ENCODE measurements at places on chromosomes 7 and 10.

DNA sequence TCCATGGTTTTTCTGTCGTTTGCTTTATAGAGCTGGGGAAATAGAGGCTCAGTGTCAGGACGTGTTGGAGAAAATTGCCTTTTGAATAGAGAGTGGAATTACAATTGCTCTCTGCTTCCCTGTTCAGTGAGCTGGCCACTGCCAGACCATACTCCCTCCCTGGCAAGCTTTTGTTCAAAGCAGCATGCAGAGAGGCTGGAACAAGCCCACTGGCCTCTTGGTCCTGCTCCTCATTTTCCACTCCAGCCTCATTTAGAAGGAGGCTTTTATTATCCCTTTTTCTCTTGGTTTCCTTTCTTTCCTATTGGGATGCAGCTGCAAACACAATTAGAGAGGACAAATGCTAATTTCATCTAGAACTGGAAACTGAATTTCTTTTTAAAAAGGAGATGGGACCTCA is 302.2 kb upstream of the PODXL start:
- no peak for DNase-seq

DNA sequence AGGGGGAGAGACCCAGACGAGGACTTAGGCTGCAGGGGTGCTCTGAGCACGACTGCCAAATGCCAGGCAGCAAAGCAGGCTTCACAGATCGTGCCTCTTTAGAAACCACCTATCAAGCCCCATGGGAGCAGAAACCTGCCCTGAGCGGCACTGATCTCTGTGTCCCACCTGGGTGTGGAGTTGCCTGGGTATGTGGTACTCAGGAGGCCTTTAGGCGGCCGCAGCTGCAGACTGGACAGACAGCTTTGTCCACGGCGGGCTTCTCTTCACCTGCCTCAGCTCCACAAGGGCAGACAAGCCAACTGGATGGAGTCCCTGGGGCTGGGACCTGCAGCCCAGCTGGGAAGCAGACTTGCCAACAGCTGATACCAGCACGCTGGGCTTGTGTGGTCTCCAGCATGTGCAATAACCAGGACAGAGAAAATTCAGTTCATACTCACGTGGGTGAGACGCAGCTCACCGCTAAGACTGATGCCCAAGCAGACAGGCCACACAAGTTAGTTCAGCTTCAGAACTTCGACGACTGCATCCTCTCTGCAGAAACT is 163.2 kb downstream of the EBF3 start:
- DNase-seq, result no peak

GRCh38 chr10:11303361-11304170 is 285.9 kb downstream of the CELF2 start:
- no peak for DNase-seq

GRCh38 chr7:17029150-17029549 is 147.4 kb upstream of the AGR3 start:
- DNase-seq, result no peak

- no peak for DNase-seq
These were observed 3.1 kb upstream of the ZNF117 start for GRCh38 chr7:64993901-64994300.

DNA sequence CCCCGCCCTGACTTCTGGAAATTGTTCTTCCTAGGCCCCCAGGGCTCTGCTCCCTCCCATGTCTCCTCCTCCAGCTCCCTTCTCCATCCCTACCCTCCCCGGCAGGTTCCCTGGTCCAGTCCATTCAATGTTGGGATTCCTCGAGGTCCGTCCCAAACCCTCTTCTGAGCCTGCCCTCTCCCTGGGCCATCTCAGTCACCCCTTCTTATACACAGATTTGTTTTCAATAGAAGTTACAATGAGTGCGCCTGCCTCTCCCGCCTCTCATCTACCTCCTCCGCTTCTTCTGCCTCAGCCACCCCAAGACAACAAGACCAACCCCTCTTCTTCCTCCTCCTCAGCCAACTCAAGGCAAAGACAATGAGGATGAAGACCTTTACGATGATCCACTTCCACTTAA is 67.9 kb downstream of the OAT start:
- no peak for DNase-seq

GRCh38 chr10:49109669-49110340 is 5.5 kb downstream of the VSTM4 start:
- DNase-seq, result no peak

DNA sequence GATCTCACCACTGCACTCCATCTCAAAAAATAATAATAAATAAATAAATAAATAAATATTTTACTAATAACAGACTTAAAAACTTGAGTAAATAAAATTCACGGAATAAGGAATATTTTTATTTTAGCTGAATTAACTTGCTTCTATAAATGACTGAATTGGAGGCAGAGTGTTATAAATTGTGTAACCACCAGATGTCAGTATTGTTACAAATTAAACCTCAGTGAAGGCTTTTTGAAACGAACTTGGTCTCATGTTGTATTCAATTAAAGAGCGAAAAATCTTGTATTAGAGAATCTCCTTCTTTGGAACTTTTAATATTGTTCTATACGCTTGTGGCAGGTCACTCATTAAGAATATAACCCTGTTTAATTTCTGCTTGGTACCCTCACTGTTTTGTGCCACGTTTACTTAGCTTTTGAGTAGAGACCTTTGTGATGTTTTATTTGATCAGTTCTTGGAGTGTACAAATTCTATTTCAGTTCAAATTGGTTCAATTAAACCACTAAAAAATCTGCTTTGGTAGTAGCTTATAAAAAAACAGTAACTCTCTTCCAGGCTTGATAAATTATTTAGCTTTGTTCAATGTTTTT is 45.6 kb upstream of the SCIN start:
- DNase-seq, result no peak

DNA sequence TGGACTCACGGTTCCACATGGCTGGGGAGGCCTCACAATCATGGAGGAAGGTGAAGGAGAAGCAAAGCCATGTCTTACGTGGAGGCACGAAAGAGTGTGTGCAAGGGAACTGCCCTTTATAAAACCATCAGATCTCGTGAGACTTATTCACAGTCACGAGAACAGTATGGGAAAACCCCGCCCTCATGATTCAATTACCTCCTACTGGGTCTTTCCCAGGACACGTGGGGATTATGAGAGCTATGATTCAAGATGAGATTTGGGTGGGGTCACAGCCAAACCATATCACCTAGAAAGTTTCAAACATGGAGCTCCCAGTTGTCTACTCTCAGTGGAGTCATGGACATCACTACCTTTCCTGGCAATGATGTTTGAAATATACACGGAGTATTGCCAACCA is 49.6 kb downstream of the CYCS start:
- no peak for DNase-seq

- DNase-seq, result no peak
These were observed 108.1 kb downstream of the BMPER start for GRCh38 chr7:34013421-34013820.

GRCh38 chr10:12391206-12391605 is 41.9 kb downstream of the CAMK1D start:
- no peak for DNase-seq

DNA sequence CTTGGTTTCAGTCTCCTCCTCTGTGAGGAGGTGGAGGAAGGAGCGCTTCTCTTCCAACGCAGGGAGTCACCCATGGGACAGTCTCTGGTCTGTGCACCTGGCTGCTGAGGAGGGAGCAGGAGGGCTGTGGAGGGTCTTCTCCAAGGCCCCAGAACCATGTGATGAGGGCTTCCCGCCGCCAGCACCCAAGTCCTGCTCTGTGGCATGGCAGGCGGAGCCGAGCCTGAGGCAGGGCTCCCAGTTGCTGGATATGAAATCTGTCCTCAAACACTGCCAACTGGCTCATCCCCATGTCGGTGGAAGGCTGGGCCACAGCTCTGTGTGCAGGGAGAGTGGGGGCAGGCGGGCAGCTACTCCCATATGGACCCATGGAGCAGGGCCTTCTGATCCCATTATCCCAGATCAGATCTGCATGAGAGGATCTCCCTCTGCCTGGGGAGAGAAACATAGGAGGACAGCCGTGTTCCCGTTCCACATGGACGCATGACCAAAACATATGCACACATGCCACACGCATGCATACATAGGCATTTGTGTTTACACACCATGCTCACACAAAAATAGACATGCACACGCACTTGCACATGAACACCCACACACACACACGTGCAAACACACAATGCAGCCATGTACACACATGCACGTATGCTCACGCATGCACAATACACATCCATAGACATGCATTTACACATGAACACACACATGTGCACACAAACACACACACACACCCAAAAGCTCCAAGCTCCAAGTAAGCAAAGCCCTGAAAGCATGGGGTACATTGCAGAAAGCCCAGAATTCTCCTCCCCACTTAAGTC is 38.8 kb upstream of the EN2 start:
- DNase-seq, result no peak

- DNase-seq, result no peak
These were observed 120.1 kb downstream of the JAZF1 start for GRCh38 chr7:28060371-28060950.

DNA sequence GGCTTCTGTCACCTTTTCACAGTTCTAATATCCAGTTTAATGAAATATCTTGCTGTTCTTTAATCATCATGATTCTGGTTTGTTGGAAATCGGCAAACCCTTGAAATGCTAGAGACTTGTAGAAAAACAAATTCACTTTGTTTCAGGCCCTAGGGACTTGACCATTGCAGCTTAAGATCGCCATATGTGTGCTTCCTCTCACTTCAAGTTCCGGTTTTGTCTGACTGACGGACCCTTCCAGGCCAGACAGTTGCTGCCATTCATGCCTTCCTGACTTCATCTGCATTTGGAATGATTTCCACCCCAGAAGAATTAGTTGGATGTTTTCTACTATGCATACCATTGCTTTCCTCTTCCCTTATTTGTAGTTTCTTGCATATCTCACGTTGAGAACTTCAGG is 125.6 kb downstream of the CELF2 start:
- no peak for DNase-seq

DNA sequence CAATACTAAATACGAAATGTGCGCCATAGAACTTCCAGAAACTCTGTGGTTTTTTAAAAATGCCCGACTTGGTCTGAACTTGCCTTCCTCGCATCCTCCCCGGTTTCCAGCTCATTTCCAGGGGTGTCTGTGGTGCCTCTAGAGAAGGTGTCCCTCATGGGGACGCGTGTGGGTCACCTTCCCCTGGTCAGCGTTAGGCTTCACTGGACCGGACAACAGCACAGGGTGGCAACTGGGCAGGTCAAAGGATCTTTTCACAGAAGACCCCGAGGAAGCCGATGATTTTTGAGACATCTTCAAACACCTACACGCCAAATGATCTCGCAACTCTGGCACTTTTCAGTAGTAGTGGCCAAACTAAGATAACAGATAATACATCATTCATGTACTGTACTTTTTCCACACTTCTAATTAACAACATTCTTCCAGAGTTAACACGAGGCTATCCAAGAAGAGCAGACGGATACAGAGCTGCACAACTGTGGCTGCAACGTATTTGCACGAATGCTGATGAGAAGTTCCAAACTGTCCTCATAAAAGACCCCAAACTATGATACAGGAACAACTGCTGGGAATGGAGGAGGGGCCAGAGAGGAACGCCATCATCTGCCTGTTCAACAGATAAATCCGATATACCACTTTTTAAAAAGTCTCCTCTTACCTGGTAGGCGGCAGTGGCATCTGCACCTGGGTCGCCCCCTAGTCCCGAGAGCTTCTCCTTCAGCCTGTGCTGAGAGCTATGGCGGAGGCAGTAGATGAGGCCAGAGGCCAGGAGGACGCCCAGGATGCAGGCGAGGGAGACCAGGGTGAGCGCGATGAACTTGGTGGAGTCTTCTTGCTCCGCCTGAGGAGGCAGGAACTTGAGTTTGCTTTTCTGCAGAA is 345.5 kb downstream of the DNAJB6 start:
- no peak for DNase-seq

DNA sequence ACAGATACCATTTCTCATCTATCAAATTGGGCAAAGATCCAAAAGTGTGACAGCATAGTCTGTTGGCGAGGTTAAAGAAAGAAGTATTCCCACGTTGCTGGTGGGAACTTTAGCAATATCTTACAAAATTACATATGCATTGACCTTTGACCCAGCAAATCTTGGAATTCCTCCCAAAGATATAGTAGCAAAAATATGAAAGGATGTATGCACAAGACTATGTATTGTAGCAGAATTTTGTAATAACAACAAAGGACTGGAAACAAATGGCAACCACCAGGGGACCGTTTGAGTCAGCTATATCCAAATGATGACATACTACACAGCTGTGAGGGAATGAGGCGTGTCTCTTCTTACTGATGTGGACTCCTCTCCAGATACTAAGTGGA is 50.2 kb downstream of the KCNH2 start:
- DNase-seq, result no peak

DNA sequence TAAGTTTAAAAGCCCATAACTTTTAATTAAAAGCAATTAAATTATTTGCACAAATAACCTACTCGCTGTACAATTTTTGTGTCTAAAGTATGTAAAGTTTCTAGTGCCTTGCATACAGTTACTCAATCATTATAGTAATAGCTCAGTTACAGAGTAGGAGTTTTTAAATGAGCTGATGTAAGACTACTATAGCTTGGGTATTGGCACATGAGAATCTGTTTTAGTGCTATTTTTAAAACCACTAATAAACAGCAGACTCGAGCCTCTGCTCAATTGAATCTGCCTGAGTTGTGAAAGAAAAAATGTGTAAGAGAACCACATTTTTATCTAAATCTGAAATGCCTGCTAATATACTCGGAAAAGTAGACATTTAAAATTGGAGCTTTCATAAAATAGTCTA is 31.1 kb downstream of the CTNNA3 start:
- no peak for DNase-seq

DNA sequence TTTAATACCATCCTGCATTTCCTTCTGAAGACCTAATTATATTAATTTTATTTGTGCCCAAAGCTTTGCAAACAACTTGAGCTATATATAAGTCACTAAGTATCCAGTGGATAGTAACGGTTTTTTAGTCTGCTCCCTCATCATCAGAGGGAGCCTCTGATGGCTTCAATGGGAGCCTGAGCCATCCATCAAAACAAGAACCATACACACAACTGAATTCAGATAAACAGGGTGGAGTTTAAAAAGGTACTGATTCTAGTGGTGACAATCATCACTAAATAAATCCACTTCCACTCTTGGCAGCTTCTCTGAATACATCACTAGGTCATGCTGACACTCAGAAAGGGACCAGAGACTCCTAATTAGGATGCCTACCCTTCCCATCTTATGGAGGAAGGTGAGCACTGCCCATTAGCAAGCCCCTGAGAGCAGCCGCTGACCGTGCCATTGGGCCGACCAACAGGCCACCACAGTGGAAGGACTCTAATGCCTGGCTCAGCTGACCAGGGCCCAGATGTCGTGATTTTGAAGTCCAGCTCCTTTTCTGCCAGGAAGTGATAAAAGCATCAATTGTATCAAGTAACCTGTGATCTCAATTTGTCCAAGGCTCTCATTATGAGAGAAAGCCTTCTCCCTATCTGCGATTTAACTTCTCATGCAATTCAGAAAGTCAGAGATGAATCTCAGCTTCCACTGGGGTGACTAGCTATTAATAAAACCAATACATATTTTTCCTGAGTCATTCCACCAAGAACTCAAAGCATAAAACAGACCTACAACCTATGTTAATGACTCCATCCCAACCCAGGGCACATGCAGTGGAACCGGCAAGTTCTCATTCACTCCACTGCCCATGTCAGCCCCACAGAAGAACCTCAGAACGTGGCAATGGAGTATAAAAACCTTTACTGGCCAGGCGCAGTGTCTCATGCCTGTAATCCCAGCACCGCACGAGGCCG is 13.1 kb downstream of the VOPP1 start:
- DNase-seq, result no peak

Data from NK-92 treated with Interleukin-12 subunit alpha and Interleukin-12 subunit beta, amount 100 ng/mL, for 24 hours (cell line).